ENCODE measurements at places on chromosomes 2 and 18. TPM values are rescaled to one million over a fixed set of nuclear protein-coding genes. Genes with fewer than 3 reads are reported as not detected.

GRCh38 chr2:18722101-18722500 lies 132.7 kb upstream of the NT5C1B start:
- DNase-seq = no peak

Gene LINC00305
- not detected for total RNA-seq

- DNase-seq = no peak
These were observed 105.6 kb upstream of the ZNF521 start for GRCh38 chr18:25457601-25458000.

DNA sequence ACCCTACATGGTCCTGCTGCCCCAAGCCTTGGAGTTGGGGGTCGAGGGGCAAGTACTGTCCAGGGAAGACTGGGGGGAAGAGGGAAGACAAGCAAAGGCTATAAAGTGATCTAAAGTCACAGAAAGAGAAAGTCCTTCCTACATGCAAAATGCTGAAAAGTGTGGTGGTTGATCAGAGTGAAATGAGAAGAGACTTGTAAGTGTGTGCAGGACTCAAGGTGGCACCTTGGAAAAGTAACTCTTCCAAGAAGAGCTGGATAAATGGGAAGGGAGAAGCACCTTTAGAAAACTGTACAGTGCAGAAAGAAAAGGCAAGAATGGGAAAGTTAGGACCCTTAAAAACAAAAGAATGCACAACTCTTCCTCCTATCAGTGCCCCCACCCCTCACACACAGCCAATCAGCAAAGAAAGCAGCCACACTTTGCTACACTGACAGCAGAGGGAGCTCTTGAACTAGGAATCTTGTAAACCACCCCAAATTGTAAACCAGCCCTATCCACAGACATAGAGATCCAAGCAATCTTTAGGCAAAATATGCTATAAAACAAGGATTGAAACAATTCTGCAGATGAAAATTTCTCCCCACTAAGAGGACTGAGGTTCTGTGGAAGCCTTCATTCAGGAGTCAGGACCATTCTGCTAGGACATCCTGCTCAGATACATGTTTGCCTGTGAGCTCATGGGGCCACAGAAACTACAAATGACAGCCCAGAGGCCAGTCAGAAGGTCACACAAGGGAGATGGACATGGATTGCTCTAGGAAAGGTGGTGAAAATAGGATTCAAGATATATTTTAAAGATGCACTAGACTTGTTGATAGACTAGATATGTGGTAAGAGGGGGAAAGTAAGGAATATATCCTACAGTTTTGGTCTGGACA lies 146.4 kb downstream of the FTCDNL1 start:
- peak; percentile 60 for DNase-seq

DNA sequence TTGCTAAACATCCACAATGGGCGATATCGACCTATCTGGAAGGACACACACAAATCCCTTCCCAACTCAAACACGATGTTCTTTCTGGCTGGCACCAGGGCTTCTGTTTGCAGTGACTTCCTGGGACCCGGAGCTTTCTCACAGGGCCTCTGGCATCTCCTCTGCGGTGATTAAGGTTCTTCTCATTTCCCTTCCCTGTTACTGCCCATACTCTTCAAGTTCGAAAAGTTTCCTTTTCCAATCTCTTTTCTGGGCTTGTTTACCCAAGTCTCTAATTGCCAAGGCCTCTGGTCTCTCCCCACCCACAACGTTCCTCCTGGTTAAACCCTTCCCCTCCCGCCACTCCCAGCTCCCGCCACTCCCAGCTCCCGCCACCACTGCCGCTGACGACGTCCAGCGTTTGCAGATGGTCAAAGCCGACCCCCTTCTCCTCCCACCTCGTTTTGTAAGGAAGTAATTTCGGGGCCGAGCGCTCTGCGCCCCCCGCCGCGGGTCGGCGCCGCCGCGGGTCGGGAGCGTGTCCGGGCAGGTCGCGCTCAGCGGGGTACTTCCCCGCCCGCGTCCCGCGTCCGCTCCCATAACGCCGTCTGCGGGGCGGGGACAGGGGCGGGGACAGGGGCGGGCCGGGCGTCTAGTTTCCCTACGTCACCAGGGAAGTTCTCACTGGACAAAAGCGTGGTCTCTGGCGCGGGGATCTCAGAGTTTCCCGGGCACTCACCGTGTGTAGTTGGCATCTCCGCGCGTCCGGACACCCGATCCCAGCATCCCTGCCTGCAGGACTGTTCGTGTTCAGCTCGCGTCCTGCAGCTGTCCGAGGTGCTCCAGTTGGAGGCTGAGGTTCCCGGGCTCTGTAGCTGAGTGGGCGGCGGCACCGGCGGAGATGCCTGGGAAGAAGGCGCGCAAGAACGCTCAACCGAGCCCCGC lies at the start of gene PMAIP1:
Gene PMAIP1, plus strand, starts transcription at position 699 of the 924 bp plus-strand sequence. Its CDS starts 182 bp downstream, at position 881.
- peak; percentile 89 for DNase-seq

- DNase-seq = no peak
These were observed 123.5 kb upstream of the BOD1L2 start for GRCh38 chr18:57023275-57023882.

Gene SPR
- 86.8 TPM for total RNA-seq

DNA sequence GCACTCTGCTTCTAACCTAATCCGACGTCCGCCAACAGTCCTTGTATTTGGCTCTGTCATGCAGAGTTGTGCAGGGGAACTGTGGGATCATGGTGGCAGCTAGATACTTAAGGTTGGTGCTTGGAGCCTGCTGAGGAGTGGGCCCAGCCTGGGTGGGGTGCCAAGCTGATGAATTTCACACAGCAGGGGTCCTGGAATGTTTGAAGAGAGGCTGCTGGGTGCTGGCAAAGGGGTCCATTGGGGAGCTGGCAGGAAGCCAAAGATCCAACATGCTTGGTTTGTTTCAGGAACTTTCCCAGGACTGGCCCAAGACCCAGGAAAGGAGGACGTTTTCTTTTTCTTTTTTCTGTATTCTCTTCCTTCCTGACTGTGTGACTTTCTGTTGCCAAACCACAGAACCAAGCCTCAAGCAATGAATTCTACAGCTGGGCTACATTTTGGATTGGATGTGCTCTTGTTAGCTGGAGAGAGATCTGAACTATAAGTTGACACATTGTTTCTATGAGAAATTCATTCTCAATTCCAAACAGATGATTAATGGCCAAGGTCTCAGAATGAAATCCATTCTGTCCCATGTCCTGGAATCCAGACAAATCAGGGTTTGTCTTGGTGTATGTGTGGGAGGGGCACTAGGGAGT lies 49.9 kb downstream of the DHRS9 start:
- no peak for DNase-seq

DNA sequence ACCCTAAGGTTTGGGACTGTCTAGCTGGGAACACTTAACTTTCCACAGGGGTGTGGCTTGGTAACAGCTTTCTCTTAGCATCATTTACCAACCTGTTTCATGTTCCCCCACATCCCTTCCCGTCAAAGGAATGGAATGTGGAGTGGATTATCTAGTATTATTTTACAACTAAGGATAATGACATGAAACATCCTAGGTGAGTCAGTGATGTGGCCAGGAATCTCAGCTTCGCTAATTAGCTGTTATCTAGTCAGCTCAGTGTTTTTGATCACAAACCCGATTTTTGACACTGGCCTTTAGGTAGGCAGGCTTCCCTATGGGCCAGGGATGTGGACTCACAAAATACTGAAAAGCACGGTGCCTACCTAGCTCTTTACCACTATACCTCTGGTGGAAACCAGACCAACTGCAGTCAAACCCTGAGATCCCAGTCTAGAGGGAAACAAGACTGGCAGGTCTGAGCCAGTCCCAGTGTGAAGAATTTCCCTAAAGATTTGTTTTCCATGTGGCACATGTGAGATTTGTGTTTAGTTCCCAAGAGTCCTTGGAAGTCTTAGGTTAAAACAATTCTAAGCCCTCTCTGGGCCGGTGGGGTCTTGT lies 2.8 kb upstream of the NRP2 start:
- no peak for DNase-seq

Gene C2orf92
- 2.2 TPM for total RNA-seq

GRCh38 chr18:48110797-48111196 lies 180.3 kb upstream of the SMAD2 start:
- DNase-seq = no peak

Gene NDUFV2
- 135 TPM for total RNA-seq

Gene RNU2-63P
- not detected for total RNA-seq

Gene SERPINB3
- total RNA-seq = not detected

- no peak for DNase-seq
These were observed 34.7 kb downstream of the CRACDL start for GRCh38 chr2:98901291-98901690.

GRCh38 chr2:159620796-159621195 lies 4.4 kb upstream of the BAZ2B start:
- DNase-seq = no peak

DNA sequence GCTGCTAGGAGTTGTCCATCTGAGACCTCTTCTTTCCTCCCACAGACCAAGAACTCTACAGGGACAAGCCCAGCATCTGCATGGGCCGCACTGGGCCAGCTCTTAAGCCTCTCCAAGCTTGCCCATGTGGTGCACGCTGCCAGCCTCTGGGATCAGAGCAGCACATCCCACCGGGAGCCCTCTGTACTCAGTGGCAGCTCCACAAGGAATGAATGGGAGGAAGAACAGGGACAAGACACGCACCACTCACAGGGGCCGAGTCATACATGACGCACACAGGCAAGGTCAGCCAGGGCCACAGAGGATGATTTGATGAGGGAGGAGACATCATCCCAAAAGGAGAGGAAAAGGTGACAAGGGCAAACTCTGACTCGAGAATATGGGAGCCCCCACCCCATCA lies 268.3 kb downstream of the KLHL29 start:
- no peak for DNase-seq

- no peak for DNase-seq
These were observed 33.4 kb upstream of the POMC start for GRCh38 chr2:25201794-25202193.

GRCh38 chr2:120509213-120509815 lies 163.4 kb downstream of the INHBB start:
- no peak for DNase-seq

- DNase-seq = no peak
These were observed 74.4 kb downstream of the UBE2E3 start for GRCh38 chr2:181054843-181055242.

DNA sequence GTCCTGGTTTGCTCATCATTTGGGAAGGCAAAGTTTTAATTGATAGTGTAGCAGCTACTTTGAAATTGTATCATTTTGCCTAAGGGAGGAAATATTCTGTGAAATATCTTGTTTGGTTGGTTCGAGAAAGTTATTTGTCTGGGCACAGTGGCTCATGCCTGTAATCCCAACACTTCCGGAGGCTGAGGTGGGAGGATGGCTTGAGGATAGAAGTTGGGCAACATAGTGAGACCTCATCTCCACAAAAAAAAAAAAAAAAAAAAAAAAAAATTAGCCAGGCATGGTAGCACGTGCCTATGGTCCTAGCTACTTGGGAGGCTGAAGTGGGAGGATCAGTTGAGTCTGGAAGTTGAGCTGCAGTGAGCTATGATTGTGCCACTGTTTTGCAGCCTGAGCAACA lies 3.1 kb upstream of the ADGRF3 start:
- no peak for DNase-seq

Gene ATF2
- total RNA-seq = 16.4 TPM

- DNase-seq = no peak
These were observed 17.5 kb upstream of the LONRF2 start for GRCh38 chr2:100339823-100340222.

Gene COL3A1
- total RNA-seq = not detected

Gene G6PC2
- total RNA-seq = not detected

DNA sequence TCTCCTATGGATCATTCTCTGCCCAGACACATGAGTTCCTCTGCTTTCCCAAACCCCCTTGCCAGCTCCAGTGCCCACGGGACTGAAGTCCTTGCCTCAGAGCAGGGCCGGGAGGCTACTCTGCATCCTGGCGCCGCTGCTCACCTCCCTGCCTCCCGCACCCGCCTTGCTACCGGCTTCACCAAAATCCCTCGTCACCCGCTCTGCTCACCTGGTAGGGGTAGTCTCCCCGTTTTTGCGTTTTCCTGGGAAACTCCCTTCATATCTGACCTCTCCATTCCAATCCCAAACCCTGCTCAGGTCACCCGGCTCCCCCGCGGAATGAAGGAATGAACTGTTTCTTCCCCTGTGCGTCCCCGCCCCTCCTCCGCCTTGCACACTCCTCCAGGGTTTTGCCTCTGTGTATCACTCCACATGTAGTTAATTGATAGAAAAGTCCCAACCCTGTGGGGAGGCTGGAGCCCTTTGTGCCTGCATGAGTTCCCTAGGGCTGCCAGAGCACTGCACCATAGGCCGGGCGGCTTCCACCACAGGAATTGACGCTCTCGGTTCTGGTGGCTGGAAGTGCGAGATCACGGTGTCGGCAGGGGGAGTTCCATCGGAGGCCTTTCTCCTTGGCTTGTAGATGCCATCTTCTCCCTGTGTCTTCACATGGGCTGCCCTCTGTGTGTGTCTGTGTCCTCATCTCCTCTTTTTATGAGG lies 2.0 kb upstream of the DGKD start:
- DNase-seq = no peak

All from HT-29 (cell line).